Hematopoietic multipotent progenitor cell treated with erythropoietin and hydrocortisone succinate and interleukin-3 and kit ligand, for 17 days (in vitro differentiated cells): ENCODE measurements at places on chromosomes 7 and 10.

DNA sequence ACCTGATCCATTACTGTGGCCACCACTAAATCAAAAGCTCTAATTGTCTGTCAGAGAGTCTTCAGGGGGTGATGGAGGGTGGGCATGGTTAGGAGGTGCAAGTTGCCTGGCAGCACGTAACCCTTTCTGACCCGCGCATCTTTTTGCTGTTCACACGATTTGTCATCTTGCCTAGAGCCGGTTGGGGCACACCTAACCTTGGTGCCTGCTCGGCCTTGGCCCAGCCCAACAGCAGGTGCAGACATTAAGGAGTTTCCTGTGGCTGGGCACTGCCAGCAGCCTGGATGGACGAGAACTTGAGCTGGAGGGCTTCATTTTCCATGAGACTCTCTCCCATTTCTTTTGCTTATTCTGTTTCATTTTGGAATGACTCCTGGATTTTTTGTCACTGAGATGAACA lies 41.0 kb upstream of the PTF1A start:
- DNase-seq: no peak

GRCh38 chr7:145263886-145264285 lies 428.0 kb upstream of the TPK1 start:
- DNase-seq: no peak

DNA sequence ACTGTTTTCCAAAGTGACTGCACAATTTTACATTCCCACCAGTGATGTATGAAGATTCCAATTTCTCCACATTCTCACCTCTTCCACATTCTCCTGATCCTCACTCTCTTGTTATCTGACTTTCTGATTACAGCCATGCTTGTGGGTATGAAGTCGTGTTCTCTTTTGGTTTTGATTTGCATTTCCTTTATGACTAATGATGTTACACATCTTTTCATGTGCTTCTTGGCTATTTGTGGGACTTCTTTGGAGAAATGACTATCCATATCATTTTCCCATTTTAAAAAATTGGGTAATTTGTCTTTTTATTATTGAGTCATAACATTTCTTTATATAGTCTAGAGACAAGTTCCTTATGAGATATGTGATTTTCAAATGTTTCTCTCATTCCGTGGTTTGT lies 10.5 kb upstream of the GIMAP8 start:
- no peak for DNase-seq

DNA sequence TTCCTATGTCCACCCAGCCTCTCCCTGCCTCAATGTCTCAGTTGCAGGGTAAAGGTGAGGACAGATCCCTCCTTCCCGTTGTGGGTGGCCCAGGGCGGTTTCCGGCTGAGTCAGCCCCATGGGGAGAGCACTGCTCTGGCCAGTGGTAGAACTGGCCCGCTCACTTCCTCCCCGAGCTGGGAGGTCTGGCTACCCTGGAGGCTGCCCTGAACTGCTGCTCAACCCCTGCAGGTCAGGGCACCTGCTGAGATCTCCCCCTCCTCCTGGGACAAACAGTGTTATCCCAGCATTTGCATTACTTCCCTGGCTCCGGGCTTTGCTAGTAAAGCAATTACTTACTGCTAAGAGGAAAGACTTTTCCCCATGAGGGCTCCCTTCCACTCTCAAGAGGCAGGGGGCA lies 21.4 kb upstream of the IMPDH1 start:
- no peak for DNase-seq

GRCh38 chr7:108135446-108136190 lies 5.5 kb upstream of the LAMB4 start:
- DNase-seq: no peak

DNA sequence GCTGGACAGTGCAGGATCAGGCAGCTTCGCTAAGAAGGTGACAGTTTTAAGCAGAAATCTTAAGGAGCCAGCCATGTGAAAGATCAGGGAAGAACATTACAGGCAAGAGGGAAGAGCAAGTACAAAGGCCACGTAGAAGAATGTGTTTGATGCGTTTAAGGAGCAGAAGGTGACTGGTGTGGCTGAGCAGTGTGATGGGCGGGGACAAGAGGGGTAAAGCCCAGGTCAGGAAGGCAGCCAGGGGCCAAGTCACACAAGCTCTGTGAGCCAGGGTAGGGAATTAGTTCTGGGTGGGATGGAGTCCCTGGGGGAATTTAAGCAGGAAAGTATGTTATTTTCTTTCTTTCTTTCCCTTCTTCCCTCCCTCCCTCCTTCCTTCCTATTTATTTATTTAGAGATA lies 166.9 kb downstream of the SH3PXD2A start:
- DNase-seq: no peak

DNA sequence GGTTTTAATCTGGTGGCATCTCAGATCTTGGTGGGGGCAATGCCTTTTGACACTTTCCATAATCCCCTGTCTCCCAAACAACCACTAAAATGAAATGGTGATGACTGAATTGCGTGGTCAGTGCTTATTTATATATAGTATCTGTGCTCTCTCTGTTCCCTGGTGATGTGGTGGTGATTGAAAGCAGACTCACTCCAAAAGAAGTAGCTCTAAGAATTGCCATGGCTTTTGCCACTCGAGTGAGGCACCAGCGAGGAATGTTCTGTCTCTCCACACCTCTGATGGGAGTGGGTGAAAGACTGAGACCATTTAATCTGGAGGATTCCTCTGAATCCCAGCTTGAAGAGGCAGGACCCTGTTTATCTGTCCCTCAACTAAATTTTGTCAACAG lies 2.8 kb downstream of the DUSP5 start:
- DNase-seq: no peak

GRCh38 chr7:77455321-77455720 lies 39.2 kb upstream of the GSAP start:
- no peak for DNase-seq

GRCh38 chr7:30238721-30239441 lies 45.5 kb upstream of the ZNRF2 start:
- peak; percentile 60 for DNase-seq

DNA sequence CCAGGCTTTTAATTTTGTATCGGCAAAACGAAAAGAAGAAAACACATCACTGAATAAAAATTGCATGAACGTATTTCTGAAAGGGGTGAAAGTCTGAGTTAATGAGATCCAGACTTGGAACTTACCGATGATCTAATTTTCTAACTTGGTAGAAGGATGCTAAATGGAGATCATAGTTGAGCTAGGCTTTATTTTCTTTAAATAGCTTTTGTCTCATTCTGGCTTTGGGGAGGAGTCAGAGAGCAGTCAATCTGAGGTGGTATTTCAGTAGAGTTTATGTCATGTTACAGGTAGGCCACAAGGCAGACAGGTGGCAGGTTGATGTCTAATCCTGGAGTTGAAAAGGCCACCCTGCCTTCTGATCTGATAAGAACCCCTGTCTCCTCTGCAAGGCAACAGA lies 161.9 kb downstream of the KIAA1217 start:
- no peak for DNase-seq

GRCh38 chr7:41820111-41820671 lies 117.3 kb upstream of the INHBA start:
- no peak for DNase-seq

GRCh38 chr7:142960955-142961512 lies 1.1 kb downstream of the KEL start:
- DNase-seq: peak; percentile 74

- DNase-seq: no peak
These were observed 9.7 kb upstream of the ABCA13 start for GRCh38 chr7:48161407-48162125.

- DNase-seq: no peak
These were observed 493.6 kb downstream of the PTPRN2 start for GRCh38 chr7:158094046-158094445.

- DNase-seq: no peak
These were observed 55.1 kb upstream of the PTPN12 start for GRCh38 chr7:77482015-77482414.

- no peak for DNase-seq
These were observed 133.9 kb downstream of the ANLN start for GRCh38 chr7:36523371-36524101.

- DNase-seq: no peak
These were observed 200.4 kb upstream of the YAE1 start for GRCh38 chr7:39365751-39366295.

- DNase-seq: no peak
These were observed 233.1 kb downstream of the SEMA3E start for GRCh38 chr7:83415840-83416239.

DNA sequence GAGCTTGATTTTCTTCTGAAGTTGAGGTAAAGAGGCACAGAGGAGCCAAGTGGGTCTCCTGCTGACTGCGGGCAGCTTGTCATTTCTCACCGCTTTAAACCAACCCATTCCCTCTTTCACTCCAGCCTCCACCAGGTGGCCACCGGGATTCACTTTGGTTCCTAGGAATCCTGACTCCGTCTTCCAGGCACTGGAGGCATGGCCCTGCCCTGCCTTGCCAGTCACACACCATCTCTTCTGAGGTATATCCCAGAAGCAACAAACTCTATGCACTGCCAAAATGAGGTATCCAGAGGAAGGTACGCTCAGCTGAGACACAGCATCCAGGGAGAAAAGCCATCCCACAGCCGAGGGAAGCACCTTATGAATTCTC lies 280.8 kb downstream of the TNS3 start:
- no peak for DNase-seq

DNA sequence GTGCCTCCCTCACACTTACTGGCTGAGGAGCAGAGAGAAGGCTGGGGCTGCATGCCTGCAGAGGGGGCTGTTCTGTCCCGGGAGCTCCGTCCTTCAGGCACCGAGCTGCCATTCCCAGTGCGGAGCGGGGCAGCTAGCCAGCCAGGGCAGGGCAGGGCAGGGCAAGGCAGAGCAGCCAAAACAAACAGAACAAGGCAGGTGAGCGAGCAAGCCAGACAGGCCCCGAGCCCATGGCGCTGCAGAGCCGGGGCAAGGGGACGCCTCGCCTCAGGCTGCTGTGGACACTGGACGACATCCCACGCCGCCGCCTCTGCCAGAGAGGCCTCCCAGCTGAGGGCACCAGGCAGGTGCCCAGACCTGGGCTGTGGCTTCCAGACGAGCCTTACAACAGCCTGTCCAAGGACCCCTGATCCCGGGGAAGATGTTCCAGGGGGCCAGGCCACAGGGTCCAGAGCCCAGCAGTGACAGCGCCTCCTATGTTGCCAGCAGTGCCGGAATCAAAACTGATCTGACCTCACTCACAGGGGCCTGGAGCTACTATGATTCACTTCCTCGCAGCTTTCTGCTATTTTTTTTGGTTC lies 8.2 kb upstream of the NDST2 start:
- no peak for DNase-seq

GRCh38 chr7:24574386-24574785 lies 1.1 kb downstream of the PALS2 start:
- DNase-seq: no peak

DNA sequence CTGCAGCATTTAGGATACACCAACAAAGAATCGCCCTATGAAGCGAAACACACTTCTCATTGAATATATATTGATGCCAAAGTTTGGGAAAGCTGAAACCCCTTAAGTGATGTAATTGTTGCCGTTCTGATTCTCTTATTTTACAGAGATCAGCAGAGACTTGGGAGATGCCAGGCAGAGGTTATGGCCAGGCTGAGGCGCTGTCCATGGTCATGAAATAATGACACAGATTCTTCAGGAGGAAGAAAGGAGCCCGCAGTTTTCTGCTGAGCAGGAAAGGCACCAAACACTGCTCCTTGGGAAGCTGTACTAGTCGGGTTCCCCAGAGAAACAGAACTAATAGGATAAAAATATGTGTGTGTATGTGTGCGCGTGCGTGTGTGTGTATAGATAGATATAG lies 566.0 kb downstream of the CALN1 start:
- no peak for DNase-seq

- no peak for DNase-seq
These were observed 3.7 kb downstream of the NPC1L1 start for GRCh38 chr7:44537442-44537841.

DNA sequence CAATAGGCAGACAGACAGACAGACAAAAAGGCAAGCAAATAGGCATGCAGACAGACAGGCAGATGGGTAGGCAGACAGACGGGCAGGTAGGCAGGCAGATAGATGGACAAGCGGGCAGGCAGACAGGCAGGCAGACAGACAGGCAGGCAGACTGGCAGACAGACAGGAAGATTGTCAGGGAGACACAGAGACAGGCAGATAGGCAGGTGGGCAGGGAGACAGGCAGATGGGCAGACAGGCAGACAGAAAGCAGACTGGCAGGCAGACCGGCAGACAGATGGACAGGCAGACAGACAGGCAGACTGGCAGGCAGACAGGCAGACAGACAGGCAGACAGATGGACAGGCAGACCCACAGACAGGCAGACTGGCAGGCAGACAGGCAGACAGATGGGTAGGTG lies 70.3 kb upstream of the MYL10 start:
- DNase-seq: no peak

DNA sequence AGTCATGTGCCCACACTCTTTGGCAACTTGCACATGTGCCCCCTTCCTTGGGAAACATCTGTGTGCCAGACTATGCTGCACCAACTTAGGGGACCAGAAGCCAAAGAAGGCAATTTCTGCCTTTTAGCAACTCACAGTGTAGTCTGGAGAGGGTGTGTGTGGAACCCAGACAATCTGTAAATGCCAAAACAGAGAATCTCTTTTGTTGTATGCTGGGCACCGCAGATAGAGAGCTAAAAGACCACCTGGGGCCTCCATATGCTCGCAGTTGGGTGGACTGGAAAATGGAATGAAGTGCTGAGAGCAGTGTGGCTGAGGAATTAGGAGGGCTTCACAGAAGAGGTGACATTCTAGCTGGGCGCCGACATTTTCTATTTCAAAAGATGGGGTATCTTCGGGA lies 26.4 kb downstream of the UBTD1 start:
- no peak for DNase-seq

DNA sequence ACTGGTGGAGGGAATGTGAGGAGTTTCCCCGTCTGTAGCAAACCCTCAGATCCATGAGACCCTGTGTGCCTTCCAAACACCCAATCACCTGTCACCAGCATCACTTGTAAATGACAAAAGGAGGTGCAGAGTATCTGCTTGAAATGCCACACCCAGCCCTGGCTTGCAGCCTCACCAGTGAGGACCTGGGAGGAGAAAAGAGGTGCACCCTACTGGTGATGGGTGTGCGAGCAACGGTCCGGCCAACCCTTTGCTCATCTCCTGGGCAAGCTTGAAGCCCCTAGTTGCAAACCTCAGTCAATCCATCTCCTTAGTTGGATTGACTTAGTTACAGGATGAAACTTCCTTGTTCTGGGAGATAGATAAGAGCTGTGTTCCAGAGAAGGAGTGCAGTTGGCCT lies 62.4 kb upstream of the WAPL start:
- DNase-seq: no peak

DNA sequence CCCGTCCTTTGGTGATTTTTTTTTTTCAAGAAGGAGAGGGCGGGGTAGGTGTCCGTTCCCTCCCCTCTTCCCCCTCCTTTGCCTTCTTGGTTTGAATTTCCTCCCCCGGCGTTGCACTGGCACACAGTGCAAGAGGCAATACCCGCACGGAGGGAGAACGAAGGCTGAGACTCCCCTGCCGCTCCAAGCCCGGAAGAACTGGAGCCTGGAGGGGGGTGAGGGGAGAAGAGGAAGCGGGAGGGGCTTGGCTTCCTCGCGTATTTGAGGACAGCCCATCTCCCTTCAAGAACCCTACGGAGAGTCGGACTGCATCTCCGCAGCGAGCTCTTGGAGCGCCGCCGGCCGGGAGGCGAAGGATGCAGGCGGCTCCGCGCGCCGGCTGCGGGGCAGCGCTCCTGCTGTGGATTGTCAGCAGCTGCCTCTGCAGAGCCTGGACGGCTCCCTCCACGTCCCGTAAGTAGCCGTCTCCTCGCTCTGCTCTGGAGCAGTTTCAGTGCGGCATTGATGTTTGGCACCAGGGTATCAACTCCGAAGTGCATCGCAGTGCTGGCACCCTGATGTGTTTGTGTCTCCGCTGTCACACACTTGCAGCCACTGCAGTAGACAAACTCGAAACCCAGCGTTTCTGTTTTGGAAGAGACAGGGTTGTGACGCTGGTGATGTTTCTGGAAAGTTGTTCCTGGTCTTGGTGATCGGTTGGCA lies at the start of gene CNTNAP2:
CNTNAP2 (plus strand) TSS at position 281 of the 702 bp plus-strand sequence; CDS start at position 357, 76 bp downstream.
- no peak for DNase-seq

GRCh38 chr7:39417642-39418041 lies 148.6 kb upstream of the YAE1 start:
- no peak for DNase-seq
